Hepatic stellate cell (primary cell): ENCODE measurements at places on chromosomes 1 and 21.

- DNase-seq = no peak
These were observed 158.2 kb downstream of the PBX1 start for GRCh38 chr1:164716992-164717703.

- peak; percentile 54 for DNase-seq
These were observed 698 bp downstream of the MOV10 start for GRCh38 chr1:112674986-112675727.

- no peak for DNase-seq
These were observed 40.4 kb downstream of the HUNK start for GRCh38 chr21:31913182-31913608.

GRCh38 chr1:59641836-59642235 lies 172.9 kb upstream of the HOOK1 start:
- no peak for DNase-seq

GRCh38 chr21:32240851-32241687 lies 37.8 kb downstream of the MIS18A start:
- peak; percentile 26 for DNase-seq

GRCh38 chr21:46052703-46053651 lies 44.9 kb upstream of the COL6A2 start:
- peak; percentile 35 for DNase-seq

DNA sequence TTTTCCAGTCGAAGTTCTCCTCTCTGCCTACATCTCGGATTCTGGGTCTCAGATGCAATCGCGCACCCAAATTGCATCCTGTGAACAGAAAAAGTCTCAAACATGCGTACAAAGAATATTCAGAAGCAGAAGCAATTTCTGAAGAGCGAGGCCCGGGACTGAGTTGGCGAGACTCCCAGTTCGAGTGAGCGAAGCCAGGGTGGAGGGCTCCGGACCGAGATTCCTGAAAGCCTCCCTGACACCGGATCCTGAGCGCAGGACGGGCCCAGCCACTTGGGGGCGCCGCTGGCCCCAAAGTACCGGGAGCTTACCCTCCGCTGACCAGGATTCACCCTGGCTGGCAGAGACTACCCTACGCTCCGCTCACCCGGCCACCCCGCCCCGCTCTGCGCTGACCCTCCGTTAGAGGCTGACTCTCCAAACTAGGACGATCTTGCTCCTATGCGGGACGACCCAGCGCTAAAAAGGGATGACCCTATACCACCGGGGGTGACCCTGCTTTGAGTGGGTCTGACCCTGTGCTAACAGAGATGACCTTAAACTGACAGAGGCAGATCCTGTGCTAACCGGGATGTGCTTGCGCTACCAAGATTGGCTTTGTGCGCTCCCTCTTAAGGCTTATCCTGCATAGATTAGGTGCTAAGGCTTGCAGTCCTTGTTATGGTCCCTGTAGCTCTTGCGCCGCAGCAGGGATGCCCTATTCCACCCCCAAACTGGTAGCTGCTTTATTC lies 12.1 kb downstream of the FOXD2 start:
- DNase-seq = no peak

DNA sequence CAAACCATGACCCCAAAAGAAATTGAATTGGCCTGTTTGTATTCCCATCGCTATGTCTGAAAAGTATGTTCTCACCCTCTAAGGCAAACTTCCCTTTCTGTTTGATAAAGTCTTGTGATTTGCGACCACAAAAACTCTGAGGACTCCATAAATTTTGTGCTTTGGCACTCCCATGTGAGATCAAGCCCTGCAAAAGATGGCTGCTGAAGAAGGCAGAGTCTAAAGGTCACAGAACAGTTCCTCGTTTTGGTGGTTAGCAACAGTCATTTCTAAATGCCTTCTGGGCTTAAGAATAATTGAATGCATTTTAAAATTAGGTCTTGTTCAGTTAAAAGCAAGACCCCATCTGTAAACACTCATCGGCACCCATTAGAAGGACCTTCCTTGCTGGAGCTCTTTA lies 441.6 kb downstream of the OMA1 start:
- no peak for DNase-seq

DNA sequence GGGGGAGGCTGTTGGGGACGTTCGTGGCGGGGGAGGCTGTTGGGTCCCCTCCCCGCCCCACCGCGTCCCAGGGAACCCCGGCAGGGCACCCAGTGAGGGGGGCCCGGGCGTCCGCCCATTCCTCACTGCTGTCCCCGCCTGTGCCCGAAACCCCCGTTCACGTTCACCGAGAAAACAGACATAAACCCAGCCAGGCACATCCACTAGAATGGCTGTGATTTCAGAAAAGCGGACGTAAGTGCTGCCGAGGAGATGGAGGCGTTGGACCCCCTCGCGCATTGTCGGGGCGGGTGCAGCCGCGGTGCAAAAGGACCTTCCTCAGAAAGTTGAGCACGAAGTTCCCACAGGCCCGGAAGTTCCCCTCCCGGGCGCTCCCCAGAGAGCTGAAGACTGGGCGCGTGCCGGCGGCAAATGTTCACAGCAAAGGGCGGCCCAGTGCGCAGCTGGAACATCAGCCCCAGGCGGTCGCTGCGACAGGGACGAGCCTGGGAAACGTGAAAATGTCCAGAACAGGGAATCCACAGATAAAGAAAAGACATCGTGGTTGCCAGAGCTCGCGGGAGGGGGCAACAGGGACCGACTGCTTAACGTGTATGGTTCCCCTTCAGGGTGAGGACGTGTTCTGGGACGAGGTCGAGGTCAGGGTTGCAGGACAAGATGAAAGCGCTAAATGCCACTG lies 18.5 kb upstream of the SAMD11 start:
- peak; percentile 31 for DNase-seq

DNA sequence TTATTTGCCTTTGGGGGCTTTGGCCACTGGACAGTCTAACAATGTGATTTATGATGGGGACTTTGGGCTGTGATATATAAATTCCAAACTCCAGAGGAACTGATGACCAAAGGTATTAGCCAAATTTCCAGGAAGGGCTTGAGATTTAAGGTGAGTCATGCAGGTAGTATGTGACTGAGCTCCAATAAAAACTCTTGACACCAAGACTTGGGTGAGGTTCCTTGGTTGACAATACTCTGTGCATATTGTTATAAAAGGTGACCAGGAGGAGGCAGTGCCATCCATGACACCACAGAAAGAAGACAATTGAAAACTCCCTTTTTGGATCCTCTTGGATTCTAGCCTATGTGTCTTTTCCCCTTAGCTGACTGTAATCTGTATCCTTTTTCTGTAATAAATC lies 392.7 kb upstream of the LRRC7 start:
- no peak for DNase-seq

GRCh38 chr1:89806616-89807015 lies 14.2 kb upstream of the LRRC8D start:
- no peak for DNase-seq

GRCh38 chr1:110672001-110672752 lies 2.6 kb downstream of the KCNA3 start:
- DNase-seq = peak; percentile 54

DNA sequence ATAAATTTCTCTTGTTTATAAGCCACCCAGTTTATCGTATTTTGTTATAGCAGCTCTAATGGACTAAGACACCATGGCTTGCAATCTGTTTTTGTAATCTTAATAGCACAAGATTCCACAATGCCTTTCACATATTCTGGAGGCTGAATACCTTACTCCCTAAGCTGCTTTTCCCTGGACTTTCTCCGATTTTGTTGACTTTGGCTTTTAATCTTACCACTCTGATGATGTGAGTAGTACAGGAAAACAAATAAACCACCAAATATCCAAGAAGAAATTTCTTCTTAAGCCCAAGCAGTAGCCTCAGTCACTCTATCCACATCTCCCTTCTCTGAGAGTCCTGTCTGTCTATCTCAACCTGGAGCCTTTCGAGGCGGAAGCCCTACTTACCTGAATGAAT lies 838.6 kb downstream of the LTN1 start:
- no peak for DNase-seq

DNA sequence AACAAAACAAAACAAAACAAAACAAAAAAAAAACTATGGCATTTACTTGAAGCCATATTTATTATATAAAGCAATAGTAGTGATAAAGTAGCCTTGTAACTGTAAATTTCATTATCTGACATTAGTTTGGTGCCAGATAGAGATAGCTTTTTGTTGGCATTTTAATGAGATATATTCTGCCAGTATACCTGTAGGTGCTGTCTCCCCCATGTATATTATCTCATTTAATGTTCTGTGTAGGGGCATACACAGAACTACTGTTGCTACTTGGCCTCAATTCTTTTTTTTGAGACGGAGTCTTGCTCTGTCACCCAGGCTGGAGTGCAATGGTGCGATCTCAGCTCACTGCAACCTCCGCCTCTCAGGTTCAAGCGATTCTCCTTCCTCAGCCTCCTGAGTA lies 67.4 kb downstream of the TMEM200B start:
- DNase-seq = no peak

- DNase-seq = no peak
These were observed 18.4 kb upstream of the JAK1 start for GRCh38 chr1:64984737-64985136.

- no peak for DNase-seq
These were observed 391.8 kb downstream of the MATN1 start for GRCh38 chr1:30331415-30332065.

GRCh38 chr1:71980556-71980955 lies 301.8 kb downstream of the NEGR1 start:
- DNase-seq = no peak

- no peak for DNase-seq
These were observed 38.1 kb upstream of the NBL1 start for GRCh38 chr1:19605967-19606366.
